ENCODE measurements at places on chromosomes 1 and 21.

- DNase-seq = no peak
Measured at GRCh38 chr1:91803847-91804545, 82.0 kb downstream of the TGFBR3 start.

- DNase-seq = no peak
Measured at GRCh38 chr21:37665230-37666024, 250.8 kb downstream of the KCNJ6 start.

- no peak for DNase-seq
Measured at GRCh38 chr1:2976180-2976562, 45.1 kb upstream of the ACTRT2 start.

DNA sequence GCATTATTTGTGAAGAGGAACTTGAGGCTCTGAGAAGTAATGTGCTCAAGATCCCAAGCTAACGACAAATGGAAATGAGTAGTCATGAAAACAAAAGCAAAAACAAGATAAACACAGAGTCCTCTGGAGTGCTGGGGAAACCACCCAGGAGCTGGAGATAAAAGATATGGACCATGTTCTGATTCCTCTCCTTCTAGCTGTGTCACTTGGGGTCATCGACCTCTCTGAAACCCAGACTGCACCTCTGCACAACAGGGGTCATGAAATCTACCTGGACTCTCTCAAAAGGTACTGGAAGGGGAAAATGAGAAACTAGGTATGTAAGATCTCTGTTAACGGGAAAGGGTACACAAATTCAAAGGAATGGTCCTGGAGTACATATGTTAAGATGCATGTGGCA lies 6.5 kb downstream of the PGLYRP4 start:
- no peak for DNase-seq

DNA sequence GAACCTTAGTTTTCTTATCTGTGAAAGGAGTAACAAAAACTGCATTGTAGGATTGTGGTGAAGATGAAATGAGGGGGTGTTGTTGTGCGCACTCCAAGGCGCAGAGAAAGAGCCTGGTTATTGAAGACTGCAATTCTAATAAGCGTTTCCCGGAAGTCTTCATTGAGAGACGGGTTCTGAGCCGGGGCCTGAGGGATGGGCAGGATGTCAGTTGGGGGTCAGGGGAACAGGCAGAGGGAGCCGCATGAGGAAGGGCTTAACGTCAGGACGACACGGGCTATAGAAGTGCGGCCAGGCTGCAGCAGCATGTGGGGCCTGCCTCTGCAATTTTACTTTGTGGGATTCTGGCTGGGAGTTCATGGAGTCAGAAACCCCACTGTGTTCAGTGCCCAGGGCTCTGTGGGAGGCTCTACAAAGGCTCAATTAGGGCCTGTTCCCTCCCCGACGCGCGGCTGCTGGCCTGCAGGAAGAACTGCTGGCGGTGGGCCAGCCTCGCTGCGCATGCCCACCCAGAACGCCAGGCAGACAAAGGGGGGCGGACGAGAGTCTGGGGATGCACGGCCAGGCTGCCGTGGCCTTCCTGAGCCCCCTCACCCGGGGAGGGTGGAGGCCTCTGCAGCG lies 20.7 kb downstream of the TRIM62 start:
- no peak for DNase-seq

DNA sequence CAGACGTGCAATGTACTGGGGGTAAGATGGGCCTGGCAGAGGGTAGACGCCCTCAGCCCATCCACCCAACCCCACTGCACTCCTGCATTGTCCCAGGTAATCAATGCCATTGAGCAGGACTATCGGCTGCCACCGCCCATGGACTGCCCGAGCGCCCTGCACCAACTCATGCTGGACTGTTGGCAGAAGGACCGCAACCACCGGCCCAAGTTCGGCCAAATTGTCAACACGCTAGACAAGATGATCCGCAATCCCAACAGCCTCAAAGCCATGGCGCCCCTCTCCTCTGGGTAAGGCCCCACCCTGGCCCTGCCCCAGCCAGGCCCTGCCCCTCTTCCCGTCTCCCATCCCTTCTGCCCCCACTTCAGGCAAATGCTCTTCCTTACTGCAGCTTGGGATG lies 62.4 kb downstream of the LACTBL1 start:
- no peak for DNase-seq

- no peak for DNase-seq
Measured at GRCh38 chr21:37223804-37224345, 43.3 kb downstream of the VPS26C start.

DNA sequence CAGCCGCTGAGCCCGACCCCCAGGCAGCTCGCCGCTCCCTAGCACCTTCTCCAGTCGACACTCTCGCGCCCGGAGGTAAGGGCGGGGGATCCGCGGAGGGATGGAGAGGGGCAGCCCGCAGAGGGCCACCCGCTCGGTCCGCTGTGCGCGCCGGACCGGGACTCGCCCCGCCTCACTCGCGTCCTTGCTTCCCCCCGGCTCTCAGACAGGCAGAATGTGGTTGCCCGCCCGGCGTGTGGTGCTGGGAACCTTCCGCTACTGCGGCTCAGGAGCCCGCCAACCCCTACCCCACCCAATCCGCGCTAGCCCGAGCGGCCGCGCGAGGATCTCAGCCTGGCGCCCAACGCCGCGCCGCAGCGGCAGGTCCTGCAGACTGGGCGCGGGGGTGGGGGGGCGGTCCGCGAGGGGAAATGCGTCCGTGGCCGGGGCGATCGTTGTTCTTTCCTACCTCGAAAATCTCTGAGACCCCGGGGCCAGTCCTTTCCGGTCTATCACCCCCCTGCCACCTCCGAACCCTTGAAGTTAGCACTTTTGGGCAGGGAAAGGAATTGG lies 404 bp downstream of the LRRC8C start:
- peak; percentile 38 for DNase-seq

DNA sequence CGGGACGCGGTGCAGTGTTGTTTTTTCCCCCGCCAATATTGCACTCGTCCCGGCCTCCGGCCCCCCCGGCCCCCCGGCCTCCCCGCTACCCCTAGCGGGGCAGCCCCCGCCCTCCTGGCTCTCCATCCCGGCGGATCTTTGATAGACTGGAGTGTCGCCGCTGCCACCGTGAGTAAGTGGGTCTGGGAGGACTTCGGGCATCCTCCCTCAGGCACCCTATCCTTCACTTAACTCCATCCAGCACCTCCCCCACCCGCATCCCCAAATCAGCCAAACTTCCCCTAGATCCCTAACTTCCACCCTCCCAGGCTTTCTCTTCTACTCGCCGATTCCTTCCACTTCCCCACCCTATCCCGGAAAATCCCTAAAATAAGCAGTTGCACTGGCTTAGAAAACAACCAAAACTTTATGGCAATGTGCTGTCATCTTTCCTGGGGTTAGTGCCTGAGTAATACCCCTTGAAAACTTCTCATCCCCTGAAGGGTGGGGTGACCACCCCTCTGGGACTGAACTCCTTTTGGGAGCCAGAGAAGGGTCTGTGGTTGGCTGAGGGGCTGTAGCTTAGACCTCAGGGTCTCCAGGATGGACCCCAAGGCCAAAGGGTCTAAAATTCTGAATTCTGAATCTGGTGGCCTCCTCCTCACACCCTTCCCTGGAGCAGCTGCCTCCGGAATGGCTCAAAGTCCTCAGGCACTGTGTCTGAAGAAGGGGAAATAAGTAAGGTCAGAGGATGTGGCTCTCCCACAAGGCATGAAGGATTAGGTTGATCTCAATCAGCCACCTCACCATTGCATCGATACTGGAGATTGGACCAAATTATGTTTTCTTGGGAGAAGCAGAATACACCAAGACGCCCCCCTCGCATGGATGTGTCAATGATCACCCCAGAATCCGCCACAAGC lies 12.2 kb downstream of the THBS3 start:
- DNase-seq = no peak

- no peak for DNase-seq
Measured at GRCh38 chr1:237119091-237119490, 77.1 kb downstream of the RYR2 start.

GRCh38 chr1:171113382-171113781 lies 22.7 kb downstream of the FMO3 start:
- no peak for DNase-seq

GRCh38 chr1:111417755-111418154 lies 9.8 kb downstream of the OVGP1 start:
- DNase-seq = no peak

DNA sequence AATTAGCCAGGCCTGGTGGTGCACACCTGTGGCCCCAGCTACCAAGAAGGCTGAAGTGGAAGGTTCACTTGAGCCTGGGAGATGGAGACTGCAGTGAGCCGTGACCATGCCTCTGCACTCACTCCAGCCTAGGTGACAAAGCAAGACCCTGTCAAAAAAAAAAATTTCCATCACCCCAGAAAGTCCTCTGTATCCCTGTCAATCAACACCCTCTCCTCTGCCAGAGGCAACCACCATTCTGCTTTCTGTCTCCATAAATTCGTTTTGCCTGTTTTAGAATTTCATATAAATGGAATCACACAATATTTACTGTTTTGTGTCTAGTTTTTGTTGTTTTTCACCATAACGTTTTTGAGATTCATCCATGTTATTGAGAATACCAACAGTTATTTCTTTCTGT lies 141.6 kb upstream of the SLC45A1 start:
- no peak for DNase-seq

GRCh38 chr1:33143176-33143575 lies 38.7 kb downstream of the TRIM62 start:
- no peak for DNase-seq

GRCh38 chr1:163427279-163427678 lies 105.5 kb downstream of the NUF2 start:
- no peak for DNase-seq

GRCh38 chr1:51738681-51739080 lies 121.8 kb downstream of the OSBPL9 start:
- no peak for DNase-seq

DNA sequence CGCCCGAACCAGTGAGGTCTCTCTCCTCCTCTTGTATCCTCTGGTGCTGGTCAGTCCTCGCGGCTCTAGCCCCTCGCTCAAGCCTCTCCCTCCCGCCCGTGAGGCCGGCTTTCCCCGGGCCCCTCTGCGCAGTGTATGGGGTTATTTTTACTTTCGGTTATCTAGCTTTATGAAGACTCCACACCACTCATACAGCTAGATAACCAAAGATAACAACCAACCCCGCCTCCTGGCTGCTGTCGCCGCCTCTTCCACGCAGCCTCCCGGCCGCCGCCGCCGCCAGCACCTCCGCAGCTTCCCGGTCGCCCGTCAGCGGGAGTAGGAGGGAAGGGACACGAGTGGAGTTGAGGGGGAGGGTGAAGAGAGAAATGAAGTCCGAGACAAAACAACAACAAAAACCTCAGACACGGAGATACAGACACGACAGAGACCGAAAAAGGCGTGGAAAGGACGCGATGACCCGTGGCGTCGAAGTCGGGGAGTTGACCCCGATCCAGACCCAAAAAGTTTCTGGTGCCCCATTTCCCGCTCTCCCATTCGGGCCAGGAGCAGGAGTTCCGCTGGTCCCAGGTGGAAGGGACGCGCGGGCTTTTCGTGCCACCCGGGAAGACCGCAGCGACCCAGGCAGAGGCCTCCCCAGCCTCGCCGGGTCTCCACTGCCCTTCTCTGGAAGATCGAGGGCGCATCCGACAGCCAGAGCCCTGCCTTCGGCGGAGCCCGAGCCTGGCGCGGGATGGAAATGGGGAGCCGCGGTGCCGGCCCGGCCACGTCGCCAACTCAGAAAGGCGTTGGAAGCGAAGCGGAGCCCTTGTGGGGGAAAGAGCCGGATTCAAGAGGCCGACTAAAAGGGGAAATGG lies 51.4 kb downstream of the RHBG start:
- no peak for DNase-seq

GRCh38 chr1:162554258-162554657 lies 7.3 kb upstream of the UAP1 start:
- DNase-seq = no peak

- DNase-seq = no peak
Measured at GRCh38 chr1:204659056-204659455, 26.5 kb downstream of the LRRN2 start.

DNA sequence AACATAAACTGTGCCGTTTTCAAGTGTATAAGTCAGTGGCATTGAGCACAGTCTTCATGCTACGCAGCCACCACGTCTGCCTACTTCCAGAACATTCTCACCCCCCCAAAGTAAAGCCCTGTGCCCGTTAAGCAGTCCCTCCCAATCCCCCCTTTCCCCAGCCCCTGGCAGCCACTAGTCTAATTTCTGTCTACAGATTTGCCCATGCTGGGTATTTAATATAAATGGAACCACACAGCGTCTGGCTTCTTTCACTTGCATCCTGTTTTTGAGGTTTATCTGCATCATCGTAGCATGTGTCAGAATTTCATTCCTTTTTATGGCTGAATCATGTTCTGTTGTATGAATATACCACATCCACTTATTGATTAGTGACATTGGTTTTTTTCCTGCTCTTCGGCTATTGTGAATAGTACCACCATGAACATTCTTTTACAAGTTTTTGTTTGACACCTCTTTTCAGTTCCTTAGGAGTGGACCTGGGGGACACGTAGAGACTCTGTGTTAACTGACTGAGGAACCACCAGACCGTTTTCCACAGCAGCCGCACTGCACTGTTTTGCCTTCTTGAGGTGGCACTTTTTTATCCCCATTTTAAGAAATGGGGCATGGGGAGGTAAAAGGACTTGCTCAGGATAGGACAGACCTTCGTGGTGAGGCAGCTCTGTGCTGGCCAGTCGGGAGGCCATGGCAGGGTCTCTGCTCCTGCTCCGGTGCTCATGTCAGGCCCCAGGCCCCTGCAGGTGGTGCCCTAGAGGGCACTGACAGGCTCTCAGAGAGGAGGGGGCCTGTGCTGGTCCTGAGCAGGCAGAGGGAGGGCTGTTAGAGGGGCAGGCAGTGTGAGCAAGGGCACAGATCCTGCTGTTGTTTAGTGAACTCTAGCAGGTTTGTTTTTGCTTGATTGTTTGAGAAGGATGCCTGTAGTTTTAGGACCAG lies 123.8 kb downstream of the PCBP3 start:
- DNase-seq = no peak

- no peak for DNase-seq
Measured at GRCh38 chr1:177817937-177818875, 151.7 kb downstream of the SEC16B start.

DNA sequence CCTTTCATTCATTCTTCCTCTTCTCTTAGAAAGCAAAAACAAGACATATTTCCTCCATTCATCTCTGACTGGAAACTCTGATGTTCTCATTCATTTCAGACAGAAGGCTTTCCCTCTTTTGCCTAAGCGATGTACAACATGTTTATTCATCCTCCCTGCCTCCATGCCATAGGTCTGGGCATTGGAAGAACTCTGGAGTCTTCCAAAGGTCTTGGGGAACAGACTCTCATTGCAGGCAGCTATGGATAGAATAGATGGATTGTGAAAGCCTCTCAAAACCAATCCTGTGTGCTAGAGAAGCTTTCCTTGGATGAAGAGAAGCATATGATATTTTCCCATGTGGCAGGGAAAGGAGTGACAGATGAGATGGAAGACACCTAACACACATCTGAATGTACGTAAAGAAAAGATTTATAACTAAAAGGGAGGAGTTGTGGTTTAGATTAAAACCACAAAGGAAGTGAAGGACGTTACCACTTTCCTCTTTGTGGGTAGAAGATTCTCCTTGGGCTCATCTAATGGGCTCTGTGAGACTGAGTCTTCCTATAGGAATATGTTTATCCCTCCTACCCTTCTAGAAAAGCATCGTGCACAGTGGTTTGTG lies 38.7 kb downstream of the BCL9 start:
- no peak for DNase-seq

Measured in left renal pelvis (tissue), 4 donors.